ENCODE measurements at places on chromosomes 7 and 10.

- DNase-seq: peak; percentile 4
Observed at GRCh38 chr10:25867321-25867720, 66.7 kb upstream of the MYO3A start.

DNA sequence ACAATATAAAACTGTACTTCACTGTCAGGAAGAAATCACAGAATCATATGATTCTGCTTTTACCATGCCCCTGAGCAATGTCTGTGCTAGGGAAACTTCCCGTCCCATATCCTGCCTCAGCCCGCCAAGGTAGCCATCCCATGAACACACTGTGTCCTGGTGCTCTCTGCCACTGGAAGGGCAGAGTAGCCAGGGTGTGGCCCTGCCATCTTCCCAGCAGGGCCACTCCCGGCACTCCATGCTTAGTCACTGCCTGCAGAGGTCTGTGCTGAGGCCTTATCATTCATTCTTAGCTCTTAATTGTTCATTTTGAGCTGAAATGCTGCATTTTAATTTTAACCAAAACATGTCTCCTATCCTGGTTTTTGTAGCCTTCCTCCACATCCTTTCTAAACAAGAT is 31.8 kb downstream of the AP3M1 start:
- no peak for DNase-seq

GRCh38 chr10:56604624-56605023 is 243.6 kb upstream of the ZWINT start:
- no peak for DNase-seq

- DNase-seq: no peak
Observed at GRCh38 chr10:49000437-49001398, 61.1 kb upstream of the LRRC18 start.

DNA sequence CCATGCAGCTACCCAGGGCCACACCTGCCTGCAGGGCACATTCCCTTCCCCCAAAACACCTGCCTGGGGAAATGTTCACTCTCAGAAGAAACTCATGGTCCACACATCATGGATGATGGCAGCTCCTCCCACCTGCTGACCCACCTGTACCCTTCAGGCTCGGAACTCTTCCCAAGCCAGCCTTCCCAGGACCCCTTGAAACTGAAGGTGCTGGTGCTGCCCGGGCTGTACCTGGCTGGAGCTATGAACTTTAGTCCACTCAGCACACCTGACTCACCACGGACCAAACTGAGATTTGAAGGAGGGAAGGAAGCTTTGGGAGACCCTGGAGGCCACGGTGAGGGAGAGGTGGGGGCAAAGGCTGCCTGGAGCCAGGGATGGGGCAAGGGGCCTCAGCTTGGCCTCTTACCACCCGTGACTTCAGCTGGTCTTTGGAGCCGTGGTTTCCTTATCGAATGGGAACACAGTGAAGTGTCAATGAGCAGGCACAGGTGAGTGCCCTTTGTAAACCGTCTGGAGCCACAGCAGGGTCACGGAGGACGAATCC is 30.1 kb upstream of the INPP5A start:
- no peak for DNase-seq

DNA sequence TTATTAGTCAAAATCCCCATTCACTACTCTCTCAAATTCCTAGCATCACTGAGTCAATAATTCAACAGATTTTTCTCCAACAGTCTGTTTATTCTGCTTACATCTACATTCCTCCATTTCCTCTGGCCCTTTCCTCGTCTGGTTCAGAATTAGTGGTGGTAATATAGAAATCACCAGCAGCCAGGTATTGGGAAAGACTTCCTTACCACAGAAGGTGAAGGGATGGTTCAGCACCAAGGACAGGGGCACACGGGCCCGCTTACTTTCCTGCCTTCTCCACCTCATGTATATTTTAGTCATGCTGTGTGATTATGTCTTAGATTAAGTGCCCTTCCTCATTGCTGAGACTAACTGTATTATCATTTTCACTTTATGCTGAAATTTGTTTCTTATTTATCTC is 70.4 kb upstream of the APBB1IP start:
- DNase-seq: peak; percentile 39

- no peak for DNase-seq
Observed at GRCh38 chr7:2763597-2763996, 75.6 kb downstream of the AMZ1 start.
